ENCODE measurements at places on chromosomes 7 and 10.

DNA sequence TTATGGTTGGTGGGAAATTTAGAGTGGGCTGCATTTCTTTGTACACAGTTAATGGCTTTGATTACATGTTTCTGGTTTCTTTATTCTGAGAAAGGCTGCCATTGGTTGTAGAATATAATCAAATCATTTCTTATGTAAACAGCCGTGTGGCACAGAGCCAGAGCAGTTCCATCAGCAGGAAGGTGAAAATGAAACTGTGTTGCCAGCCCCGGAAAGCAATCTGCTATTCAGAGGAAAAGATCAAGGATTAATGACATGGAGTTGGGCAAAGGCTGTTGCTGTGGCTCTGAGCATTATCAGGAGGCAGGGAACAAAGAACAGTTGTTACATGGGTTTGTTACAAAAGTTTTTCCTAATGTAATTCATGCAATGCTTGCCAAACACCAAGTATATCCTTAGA lies 74.2 kb upstream of the ZNF716 start:
- no peak for DNase-seq

GRCh38 chr10:74417397-74417796 lies 266.4 kb downstream of the ADK start:
- no peak for DNase-seq

- DNase-seq: peak; percentile 48
Observed at GRCh38 chr7:152006336-152006735, 19.1 kb upstream of the GALNT11 start.

DNA sequence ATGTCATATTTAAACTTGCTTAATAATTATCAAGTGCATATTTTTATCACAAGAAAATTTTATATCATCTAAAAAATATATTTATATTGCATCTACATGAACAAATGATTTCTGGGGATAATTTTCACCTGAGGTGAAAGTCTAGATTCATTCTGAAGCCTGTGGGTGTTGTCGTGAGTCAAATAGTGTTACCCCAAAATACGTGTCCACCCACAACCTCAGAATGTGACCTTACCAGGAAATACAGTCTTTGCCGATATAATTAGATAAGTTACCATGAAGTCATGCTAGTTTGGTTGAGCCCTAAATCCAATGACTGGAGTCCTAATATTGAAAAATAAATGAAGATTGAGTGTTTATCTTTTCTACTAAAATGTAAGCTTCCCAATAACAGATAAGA lies 203.0 kb upstream of the MDFIC start:
- no peak for DNase-seq

DNA sequence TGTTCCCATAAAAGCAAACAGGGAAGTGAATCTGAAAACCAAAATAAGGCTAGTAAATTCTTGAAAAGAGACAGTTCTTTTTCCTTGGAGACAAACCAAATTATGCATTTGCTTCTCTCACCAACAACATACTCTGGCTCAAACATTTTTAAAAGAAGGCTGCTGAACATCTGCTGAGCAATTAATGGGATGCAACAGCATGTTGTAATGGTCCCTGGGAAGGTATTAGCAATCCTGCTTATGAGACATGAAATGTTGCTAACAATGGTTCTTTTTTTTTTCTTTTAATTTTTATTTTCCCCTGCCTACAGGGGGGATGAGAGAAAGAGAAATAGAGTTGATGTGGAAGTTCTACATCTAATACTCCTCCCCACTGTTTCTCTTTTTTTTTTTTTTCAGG lies 572.1 kb downstream of the SORCS1 start:
- DNase-seq: no peak

GRCh38 chr10:110423650-110424049 lies 74.1 kb upstream of the DUSP5 start:
- DNase-seq: no peak

DNA sequence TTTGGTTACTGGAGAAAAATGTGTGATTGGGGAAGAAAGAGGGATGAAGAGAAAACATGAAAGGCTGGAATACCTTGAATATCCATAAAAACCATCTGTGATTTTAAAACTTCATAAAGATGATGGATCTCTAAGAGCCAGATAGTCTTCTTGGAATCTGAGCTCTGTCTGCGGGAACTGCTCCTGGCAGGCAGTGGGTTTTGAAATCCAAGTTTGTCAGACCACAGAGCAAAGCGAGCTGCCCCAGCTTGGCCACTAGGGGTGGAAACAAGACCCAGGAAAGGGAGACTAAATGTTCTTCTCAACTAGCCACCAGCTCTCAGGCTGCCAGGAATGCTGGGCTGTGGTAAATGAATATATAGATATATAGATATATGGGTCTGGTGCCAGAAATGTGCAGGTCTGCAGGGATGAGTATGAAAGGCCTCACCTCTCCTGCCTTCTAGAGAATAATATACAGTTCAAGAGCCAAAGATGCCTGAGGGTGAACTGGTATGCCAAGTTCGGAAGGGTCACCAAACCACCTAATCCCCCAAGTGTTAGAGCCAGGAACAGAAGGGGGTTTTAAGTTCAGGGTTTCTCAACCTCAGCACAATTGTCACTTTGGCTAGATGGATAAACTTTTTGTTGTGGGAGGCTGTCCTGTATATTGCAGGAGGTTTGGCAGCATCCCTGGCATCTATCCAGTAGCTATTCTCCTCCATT lies 208.8 kb downstream of the KCNMA1 start:
- peak; percentile 46 for DNase-seq

DNA sequence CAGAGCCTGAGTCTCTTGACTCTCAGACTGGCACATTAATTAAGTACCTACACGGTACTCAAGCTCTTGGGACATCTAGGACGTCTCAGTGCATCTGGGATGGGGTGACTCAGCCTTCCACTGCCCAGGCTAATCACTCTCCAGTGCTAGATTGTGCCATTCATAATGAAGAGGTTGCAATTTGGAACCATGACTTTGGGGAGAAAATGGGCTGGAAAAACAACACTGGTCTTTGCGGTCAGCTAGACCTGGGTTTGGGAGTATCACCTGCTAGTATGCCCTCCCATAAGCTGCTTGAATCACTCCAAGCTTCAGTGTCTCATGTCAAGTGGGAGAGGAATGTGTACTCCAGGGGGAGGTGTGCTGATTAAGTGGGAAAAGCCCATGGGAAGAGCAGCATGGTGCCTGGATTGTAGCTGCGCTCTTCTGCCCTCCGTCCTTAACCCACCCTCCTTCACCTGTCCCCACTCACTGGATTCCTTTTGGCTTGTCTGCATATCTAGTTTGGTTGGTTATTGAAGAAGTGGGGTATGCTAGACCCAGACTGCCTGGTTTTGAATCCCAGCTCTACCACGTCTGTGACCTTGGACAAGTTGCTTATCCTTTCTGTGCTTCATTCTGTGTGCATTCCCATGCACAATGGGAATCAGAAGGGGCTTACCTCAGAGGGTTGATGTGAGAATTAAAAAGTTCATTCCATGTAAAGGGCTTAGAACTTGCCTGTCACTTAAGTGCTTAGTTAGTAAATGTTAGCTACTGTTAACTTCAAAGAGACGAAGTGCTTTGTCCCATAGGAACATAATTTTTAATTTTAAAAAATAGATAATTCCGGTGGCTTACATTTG lies 3.8 kb downstream of the NFE2L3 start:
- peak; percentile 82 for DNase-seq

DNA sequence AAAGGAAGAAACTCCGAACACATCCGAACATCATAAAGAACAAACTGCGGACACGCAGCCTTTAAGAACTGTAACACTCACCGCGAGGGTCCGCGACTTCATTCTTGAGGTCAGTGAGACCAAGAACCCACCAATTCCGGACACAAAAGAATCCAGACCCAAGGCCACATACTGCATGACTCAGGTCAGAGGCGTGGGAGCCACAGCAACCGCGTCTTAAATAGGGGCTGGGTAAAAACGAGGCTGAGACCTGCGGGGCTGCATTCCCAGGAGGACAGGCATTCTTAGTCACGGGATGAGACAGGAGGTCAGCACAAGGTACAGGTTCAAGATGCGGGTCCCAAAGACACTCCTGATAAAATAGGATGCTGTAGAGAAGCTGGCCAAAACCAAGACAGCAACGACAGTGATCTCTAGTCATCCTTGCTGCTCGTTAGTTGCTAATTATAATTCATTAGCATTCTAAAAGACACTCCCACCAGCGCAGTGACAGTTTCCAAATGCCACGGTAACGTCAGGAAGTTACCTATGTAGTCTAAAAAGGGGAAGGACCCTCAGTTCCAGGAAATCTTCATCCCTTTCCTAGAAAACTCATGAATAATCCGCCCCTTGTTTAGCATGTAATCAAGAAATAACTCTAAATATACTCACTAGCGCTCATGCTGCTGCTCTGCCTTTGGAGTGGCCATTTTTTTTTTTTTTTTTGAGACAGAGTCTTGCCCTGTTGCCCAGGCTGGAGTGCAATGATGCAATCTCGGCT lies 19.3 kb downstream of the AP5Z1 start:
- peak; percentile 38 for DNase-seq

- no peak for DNase-seq
Observed at GRCh38 chr7:79063019-79063698, 390.3 kb downstream of the MAGI2 start.
